ENCODE measurements at places on chromosomes 7 and 10.

- DNase-seq: no peak
Measured at GRCh38 chr7:142797391-142798377, 26.9 kb downstream of the PRSS2 start.

GRCh38 chr7:115984105-115984504 is 46.5 kb downstream of the TFEC start:
- peak; percentile 10 for DNase-seq

- no peak for DNase-seq
Measured at GRCh38 chr10:436013-436697, 253.3 kb downstream of the DIP2C start.

DNA sequence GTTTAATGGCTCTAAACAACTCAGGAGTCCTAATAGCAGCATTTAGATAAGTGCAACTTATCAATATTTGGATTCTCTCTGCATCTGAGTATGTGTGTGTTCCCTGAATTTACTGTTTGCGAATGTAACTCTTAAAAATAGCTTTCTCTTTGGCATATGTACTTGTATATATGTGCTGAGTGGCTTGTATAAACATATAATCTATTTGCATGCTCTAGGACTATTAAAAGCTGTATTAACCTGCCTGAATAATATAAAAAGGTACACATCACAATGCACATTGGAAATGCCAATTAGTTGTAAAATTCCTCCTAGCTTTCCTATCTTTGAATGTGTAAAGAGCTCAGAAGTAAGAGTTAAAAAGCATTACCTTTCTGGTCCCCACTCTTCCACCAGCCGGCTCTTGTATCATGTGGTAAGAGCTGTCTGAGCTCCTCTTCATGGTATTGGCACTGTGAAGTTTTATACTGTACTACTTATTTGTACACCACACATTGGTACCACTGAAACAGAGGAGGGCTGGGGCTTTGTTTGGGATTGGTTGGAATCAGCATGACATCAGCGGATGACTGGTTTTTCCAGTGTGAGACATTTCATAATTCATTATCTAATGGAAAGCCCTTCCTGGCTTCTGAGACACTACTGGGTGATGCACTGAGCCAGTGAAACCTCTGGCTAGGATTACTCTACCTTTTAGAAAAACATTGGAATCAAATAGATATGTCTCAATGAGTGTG is at the start of gene INHBA:
INHBA (minus strand) TSS at position 456 of the 737 bp plus-strand sequence. CDS start 2,716 bp downstream, outside the sequence.
- DNase-seq: peak; percentile 61

- DNase-seq: no peak
Measured at GRCh38 chr10:119283818-119284217, 76.4 kb downstream of the GRK5 start.

GRCh38 chr7:137036768-137037167 is 168.3 kb downstream of the CHRM2 start:
- DNase-seq: no peak

DNA sequence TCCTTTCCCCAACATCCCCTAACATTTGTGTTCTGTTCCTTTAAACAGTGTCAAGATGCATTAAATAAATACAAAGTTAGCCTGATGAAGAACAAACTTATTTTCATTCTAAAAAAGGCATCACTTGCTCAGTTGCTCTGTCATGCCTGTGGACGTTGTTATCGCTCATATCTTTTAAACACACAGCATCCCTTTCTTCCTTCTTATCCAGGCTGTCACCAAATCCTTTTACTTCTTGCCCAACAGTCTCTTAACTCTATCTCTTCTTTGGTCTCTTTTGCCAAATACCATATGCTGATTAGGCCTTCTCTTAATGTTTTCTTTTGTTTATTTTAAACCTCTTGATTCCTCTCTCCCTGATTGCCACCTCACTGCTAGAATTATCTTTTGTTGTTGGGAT is 43.9 kb downstream of the DKK1 start:
- DNase-seq: no peak

DNA sequence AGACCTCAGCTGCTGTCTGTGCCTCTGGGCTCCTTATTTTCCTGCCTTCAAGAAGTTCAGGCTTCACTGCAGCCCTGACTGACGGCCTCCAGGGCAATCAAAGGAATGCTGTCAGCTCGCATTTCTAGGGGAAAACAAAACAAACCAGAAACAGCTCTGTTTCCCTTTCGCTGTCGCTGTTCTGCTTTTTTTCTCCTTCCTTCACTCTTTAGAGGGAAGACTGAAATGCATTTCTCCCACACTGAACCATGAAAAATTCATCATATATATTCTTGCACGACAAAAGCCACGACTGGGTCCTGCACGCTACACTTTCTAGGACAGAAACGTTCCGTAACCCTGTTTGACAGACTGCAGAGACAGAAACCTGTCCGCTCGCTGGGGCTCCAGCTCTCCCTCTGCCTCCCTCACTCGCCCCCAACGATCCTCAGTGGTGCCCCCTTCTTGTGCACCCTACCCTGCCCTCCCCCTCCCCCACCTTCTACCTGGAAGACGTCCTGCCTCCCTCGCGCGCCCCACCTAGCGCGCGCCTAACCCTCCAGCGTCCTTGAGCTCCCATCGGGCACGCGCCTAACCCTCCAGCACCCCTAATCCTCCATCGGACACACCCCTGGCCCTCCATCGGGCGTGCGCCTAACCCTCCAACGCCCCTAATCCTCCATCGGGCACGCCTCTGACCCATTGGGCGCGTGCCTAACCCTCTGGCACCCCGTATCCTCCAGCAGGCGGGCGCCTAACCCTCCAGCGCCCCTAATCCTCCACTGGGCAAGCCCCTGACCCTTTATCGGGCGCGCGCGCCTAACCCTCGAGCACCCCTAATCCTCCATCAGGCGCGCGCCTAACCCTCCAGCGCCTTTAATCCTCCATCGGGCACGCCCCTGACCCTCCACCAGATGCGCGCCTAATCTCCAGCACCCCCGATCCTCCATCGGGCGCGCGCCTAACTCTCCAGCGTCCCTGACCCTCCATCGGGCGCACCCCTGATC is 37.1 kb downstream of the SVOPL start:
- peak; percentile 25 for DNase-seq

DNA sequence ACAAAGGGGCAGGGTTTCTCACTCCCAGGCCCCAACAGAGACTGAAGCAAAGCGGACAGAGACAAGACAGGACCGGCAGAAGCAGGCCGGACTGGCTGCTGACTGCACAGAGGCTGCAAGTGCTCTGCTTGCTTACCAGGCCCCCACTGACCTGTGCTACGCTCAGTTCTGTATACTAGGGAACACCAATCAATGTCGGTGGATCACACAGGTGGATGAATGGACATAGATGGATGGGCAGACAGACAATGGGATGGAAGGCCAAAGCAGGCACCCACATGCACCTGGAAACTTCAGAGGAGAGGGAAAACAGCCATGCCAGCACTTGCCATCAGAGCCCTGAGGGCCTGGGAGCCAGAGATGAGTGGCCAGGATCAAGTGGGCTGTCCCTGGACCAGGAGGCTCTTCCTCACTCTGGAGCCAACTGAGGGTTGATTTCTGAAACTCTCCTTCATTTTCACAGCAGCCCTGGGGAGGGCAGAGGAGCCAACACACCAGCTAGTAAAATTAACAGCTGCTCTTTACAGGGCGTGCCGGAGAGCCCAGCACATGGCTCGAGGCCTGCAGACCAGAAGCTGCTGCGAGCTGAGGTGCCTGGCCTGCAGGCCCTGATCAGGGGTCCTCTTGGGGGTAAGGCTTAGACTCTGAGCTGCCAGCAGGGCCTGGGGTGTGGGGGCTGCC is 243.6 kb downstream of the KCNMA1 start:
- no peak for DNase-seq

GRCh38 chr7:26061678-26062603 is 90.1 kb upstream of the NFE2L3 start:
- DNase-seq: peak; percentile 25

DNA sequence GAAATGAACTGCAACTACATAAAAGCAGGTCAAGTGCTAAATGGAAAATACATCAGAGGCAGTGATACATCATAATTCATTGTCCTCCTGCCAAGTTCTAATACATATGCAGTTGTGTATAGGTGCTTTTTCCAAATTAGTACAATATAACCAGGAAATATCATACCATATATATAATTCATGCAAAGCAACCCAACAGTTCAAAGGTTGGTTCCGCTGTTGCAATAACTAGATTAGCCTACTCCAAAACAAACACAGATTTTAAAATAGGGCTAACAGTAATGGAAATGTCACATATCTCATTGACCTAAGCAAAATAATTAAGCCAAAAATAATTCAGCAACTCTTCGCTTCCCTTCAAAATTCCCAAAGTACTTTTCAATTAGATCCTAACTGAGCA is 88.9 kb upstream of the NEBL start:
- no peak for DNase-seq

- no peak for DNase-seq
Measured at GRCh38 chr7:156662277-156662676, 21.7 kb downstream of the RNF32 start.

DNA sequence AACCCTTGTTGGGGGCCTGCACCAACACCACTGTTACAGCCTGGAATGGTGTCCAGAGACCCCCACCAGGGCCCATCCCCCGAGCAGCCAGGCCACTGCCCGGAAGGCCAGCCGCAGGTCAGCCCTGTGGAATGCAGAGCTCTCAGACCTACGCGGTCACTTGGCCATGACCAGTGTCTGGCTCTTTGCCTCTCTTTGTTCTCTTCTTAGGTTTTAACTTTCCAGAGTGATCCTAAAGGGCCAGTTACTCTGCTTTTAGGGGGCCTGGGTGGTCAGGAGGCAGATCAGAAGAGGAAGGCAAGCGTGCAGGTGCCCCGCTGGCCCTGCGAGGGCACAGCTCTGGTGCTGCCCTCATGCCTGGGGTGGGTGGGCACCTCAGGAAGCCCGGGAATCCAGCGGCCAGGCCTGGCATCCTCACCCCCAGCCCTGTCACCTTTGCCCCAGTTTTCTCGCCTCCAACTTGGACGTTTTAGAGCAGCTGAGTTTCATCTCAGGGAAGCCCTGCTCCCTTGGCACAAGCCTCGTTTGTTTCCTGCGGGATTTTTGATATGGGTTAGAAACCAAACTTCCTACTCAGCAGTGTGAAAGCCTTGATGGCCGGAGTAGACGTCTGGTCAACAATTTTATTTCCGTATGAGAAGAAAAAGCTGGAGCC is 62.5 kb upstream of the CHST15 start:
- peak; percentile 14 for DNase-seq

- DNase-seq: no peak
Measured at GRCh38 chr7:31564661-31565060, 50.8 kb downstream of the ITPRID1 start.

DNA sequence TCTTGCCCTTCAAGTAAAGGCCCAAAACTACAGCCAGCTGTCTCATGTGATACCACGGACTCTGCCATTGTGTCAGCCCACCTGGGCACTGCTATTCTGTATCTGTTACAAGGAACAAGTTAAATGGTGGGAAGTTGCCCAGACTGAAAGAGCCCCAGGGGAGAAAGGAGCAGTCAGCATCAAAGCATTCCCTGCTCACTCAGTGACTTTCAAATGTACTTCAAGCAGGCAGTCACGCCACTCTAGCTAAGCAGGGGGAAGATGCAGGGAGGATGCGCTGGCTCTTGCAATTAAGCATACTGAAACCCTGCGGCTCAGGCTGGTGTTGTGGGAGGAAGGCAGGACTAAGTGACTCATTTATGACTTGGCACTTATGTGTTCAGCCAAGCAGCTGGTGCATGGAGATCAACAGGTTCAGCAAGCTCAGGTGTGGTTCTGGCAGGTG is 1249.6 kb downstream of the TYW1 start:
- DNase-seq: no peak

DNA sequence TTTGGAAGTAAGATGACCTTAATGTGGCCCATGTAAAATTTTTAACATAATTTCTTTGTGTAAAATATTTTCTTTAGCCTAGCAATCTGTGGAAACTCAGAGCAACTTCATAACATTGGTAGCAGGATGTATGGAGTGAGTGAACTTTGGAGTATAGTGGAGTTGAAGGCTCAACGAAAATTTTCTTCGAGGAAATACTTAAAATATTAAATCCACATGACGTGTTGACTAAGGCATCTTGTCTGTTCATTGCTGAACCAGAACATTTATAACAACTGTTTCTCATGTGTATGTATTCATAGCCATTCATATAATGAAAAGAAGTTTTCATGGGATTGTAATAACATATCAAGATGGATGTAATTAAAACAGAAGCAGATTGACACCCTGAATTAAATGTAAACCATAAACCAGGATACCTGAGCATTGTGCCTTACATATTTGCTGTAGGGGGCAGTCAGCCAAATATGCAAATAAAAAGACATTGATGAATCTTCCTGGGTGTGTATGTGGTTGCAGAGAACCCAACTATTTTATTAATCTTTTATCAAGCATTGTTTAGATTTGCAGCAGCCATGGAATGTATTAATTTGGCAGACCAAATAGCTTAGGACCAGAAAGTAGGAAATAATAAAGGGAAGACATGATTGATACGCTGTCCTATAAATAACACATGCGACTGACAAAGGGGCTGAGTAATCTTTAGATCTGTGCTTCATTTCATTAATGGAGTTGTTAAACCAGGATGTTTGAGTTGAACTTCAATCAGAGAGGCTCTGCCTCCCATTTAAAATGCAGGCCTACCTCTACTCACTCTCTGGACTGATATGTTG is 11.5 kb downstream of the AUTS2 start:
- no peak for DNase-seq

- no peak for DNase-seq
Measured at GRCh38 chr7:33075818-33076518, 13.4 kb upstream of the NT5C3A start.
